ENCODE measurements at places on chromosomes 7 and 10. TPM values are rescaled to one million over a fixed set of nuclear protein-coding genes. Genes with fewer than 3 reads are reported as not detected.

OR9A2 gene
- not detected for total RNA-seq

DYDC2 gene
- not detected for total RNA-seq

HOXA10 gene
- total RNA-seq, result 0.08 TPM

OR2A5 gene
- total RNA-seq, result not detected

CHST3 gene
- total RNA-seq, result 19.3 TPM

GRK5 gene
- 20.5 TPM for total RNA-seq

ASB4 gene
- total RNA-seq, result not detected

SPDYE5 gene
- not detected for total RNA-seq

SLC18A2 gene
- under 0.01 TPM for total RNA-seq

MTG1 gene
- total RNA-seq, result 25.4 TPM

EPO gene
- total RNA-seq, result not detected

PLEKHA1 gene
- 29.8 TPM for total RNA-seq

ZNF32 gene
- 65.3 TPM for total RNA-seq

PKD2L1 gene
- total RNA-seq, result not detected

GATA3 gene
- total RNA-seq, result not detected

GJD4 gene
- total RNA-seq, result not detected

CYP3A7 gene
- 0.74 TPM for total RNA-seq

SNCG gene
- total RNA-seq, result 2.8 TPM

CRHR2 gene
- not detected for total RNA-seq

RSPH10B gene
- total RNA-seq, result 0.63 TPM

FEZF1 gene
- total RNA-seq, result not detected

GOLGA7B gene
- total RNA-seq, result not detected

GHRHR gene
- total RNA-seq, result not detected

PLAC9 gene
- total RNA-seq, result 78.7 TPM

GRM3 gene
- total RNA-seq, result not detected

CC2D2B gene
- 0.09 TPM for total RNA-seq

TAS2R4 gene
- 4.5 TPM for total RNA-seq

CTNNA3 gene
- not detected for total RNA-seq

SPDYE9 gene
- 0.08 TPM for total RNA-seq

EPDR1 gene
- 27.8 TPM for total RNA-seq

NRAP gene
- total RNA-seq, result under 0.01 TPM

NKX2-3 gene
- total RNA-seq, result not detected

PNLIP gene
- not detected for total RNA-seq

TMEM176A gene
- not detected for total RNA-seq

ITIH5 gene
- total RNA-seq, result 0.09 TPM

MACC1 gene
- total RNA-seq, result 0.18 TPM

TAC1 gene
- total RNA-seq, result not detected

TMEM140 gene
- total RNA-seq, result 12.1 TPM

NODAL gene
- not detected for total RNA-seq

ABCB4 gene
- total RNA-seq, result not detected

SMKR1 gene
- total RNA-seq, result 0.65 TPM

ZNF467 gene
- total RNA-seq, result 0.27 TPM

SPDYE16 gene
- 0.09 TPM for total RNA-seq

DNAH11 gene
- total RNA-seq, result 2.7 TPM

C10orf105 gene
- not detected for total RNA-seq

ZPBP gene
- not detected for total RNA-seq

ANXA8L1 gene
- not detected for total RNA-seq

SCRN1 gene
- 93.1 TPM for total RNA-seq

OPN1SW gene
- not detected for total RNA-seq

TSPAN15 gene
- 0.27 TPM for total RNA-seq

LRGUK gene
- 0.82 TPM for total RNA-seq

SLC16A12 gene
- total RNA-seq, result 0.90 TPM

TEX47 gene
- not detected for total RNA-seq
